ENCODE measurements at places on chromosomes 4 and X.

- DNase-seq: no peak
Observed at GRCh38 chrX:73076838-73077237, 2.5 kb downstream of the PABPC1L2A start.

DNA sequence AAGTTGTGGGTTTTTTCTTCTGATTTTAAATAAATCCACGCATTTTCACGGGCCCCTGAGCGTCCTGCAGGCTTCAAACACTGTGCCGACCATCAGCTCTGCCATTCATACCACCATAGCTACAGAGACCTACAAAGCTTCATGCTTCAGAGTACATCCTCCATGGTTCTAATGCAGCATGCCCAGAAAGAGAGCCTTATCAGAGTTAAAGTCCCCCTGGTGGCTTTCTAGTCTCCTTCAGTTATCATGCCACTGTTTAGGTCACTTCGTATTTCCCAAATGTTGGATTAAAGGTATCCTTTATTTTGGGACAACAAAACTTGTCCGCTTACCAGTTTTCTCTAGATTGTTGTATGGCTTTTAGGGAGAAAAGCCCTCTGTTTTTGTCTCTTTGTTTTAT lies 66.7 kb upstream of the VCX2 start:
- no peak for DNase-seq

DNA sequence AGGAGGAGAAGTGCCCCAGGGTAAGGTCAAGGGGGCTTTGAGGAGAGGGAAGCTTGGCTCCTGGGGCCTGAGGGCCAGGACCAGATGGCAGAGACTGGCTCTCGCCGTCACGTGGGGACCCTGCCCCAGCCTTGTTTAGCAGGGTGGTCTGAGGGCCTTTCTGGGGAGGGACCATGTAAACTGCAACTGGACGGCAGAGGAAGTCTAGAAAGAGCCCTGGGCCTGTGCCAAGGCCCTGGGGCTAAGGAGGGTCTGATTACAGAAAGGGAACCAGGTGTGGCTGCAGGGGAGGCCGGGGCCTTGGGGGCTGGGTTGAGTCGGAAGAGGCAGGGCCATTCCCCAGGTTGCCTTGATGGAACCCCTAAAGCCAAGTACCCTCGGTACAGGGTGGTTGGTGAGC lies 1.8 kb upstream of the HGFAC start:
- DNase-seq: no peak

DNA sequence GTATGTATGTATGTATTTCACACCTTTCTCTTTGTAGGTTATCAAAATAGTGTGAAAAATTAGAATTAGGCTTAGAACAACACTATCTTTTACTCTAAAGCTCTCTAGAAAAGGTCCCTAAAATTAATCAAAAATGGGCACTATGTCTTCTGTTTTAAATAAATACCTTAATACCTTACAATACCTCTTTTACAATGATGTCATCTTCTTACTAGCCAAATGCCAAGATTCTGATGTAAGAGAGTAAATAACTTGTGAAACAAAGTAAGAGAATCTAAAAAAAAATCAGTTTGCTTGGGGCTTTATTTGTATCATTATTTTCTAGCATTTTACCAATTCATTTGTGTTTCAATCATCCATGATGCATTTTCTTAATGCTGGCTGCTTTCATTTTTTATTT lies 402.2 kb upstream of the MAGEB2 start:
- DNase-seq: no peak

- DNase-seq: no peak
Observed at GRCh38 chr4:15148199-15148598, 145.9 kb downstream of the CPEB2 start.

GRCh38 chrX:56800801-56801200 lies 71.8 kb downstream of the NBDY start:
- no peak for DNase-seq

DNA sequence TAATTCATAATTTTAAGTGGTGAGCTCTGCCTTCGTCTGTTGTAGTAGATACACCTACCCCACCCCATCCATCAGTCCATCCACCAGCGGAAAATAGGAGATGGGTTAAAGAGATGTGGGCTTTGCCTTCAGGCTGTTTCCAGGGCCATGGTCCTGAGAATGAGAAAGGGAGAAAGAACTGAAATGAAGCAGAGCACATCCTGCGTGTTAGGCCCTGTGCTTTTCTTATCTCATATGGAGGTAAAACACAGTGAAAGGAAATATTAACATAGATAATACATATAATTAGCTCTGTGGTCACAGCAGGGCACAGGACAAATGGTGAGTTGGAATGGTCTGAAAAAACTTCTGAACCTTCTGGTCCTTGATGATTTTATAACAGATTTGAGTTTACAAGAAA lies 393.5 kb downstream of the BMPR1B start:
- no peak for DNase-seq

DNA sequence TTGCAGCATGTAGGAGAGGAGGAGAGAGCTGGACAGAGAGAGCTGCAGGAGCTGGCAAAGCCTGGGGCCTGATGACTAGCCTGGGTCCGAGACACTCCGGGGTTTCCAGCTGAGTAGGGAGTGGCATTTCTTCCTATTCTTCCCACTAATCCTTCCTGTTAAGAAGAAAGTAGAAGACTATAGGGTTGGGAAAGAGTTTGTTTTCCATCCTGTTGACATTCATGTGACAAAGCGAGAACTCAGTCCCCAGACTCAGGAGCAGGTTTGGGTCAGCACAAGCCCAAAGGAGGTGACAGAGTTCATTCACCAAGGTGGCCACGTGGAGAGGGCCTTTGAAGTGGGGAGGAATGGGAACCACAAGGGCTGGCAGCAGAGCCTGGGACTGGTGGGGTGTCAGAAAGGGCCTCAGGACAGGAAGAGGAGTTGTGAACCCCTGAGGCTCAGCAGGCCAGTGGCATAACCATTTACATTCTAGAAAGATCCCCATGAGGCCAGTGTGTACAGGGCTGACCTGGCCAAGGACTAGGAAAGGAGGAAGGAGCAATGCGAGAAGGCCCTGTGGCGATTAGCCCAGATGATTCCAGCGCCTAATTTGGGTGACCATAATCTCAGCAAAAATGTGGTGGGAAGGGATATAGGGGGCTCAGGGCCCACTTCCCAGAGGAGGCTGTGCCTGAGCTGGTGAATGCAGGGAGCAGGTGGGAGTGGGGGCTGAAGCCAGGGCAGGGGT lies 3.3 kb upstream of the HAUS3 start:
- DNase-seq: no peak

- no peak for DNase-seq
Observed at GRCh38 chr4:110635163-110635865, 12.4 kb upstream of the PITX2 start.

DNA sequence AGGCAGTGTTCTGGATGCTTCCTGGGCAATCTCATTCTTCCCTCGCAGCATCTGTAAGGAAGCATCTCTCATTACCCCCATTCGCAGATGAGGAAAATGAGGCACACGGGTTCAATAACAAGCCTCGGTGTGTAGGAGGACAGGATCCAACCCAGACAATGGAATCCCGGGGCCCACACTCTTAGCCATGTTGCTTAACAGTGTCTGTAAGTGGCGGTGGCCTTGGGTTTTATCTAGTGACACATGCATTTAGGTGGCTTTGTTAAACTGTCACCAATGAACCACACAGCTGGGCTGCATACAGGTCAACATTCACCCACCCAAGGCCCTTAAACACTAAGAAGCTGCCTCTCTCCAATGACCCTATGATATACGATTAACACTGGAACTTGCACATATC lies 22.6 kb downstream of the RELL1 start:
- DNase-seq: no peak

GRCh38 chr4:3867403-3868100 lies 101.4 kb downstream of the ADRA2C start:
- DNase-seq: no peak

Measured in fibroblast of mammary gland (primary cell).